Coronary artery (tissue), 2 donors: ENCODE measurements at places on chromosomes 3 and 15.

GRCh38 chr3:168470380-168470779, 374.7 kb upstream of the GOLIM4 start:
- DNase-seq = no peak

GRCh38 chr3:184058029-184058428, 5.2 kb downstream of the HTR3C start:
- no peak for DNase-seq

- DNase-seq = no peak
Measured at GRCh38 chr3:131167867-131168266, 141.2 kb downstream of the NEK11 start.

GRCh38 chr15:68195336-68196112, 9.6 kb downstream of the CALML4 start:
- peak; percentile 35 for DNase-seq

DNA sequence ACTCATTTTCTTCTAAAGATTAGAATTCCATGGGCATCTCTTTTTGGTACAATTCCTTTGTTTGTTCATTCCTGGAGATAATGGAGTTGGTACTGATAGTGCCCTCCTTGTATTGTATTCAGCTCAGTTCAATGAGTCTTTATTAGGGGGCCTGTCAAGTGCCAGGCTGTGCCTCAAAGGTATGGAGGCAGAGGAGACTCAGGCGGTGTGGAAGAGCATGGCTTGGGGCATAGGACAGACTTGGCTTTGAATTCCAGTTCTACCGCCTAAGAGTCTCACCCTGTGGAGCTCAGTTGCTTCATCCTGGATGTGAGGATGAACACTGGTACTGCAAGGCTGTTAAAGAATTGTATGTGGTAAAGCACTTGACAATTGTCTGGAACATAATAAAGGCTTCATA, 196.6 kb upstream of the IL12A start:
- no peak for DNase-seq

DNA sequence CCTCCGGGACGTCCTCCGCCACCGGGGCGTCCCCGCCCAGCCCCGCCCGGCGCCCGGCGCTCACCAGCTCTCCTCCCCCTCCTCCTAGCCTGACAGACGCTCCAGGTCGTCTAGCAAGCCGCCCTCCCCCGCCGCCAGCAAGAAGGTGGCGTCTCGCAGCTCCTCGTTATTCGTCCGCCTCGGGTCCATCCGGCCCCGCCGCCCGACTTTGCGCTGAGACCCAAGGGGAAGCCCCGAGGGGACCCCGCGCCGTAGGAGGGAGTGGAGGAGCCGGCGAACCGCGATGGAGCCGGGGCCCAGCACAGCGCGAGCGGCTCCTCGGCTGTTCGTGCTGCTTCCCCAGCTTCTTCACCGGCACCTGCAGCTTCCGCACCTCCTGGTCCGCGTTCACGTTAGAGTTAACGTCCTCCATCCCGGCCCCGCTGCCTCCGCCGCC, 26.3 kb upstream of the MTHFS start:
- peak; percentile 75 for DNase-seq
